Suprapubic skin (tissue), 4 donors: ENCODE measurements at places on chromosomes 11 and 22. TPM values are rescaled to one million over a fixed set of nuclear protein-coding genes. Genes with fewer than 3 reads are reported as not detected.

DNA sequence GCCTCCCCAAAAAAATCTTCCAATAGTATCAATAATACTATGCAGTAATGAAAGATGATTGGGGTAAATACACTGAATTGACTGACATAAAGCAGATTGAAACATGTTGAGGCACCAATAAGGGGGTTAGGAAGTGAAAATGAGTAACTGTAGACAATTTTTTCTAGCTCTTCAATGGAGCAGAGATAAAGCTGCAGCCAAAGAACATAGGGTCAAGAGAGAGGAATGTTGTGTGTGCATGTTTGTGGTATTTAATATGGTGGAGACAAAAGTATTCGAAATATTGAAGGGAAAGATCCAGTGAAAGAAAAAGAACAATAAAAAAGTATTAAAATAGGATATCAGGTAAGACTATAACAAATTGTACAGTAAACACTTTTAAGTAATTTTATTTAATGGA lies 450.0 kb upstream of the CCDC179 start:
- H3K4me3 ChIP-seq: no peak overlapping the region
- no peaks in the 10 kb centered on the region for H3K36me3 ChIP-seq
- no peaks in the 10 kb centered on the region for H3K4me1 ChIP-seq
- H3K27ac ChIP-seq: no peak overlapping the region
- no peaks in the 10 kb centered on the region for H3K27me3 ChIP-seq

DNA sequence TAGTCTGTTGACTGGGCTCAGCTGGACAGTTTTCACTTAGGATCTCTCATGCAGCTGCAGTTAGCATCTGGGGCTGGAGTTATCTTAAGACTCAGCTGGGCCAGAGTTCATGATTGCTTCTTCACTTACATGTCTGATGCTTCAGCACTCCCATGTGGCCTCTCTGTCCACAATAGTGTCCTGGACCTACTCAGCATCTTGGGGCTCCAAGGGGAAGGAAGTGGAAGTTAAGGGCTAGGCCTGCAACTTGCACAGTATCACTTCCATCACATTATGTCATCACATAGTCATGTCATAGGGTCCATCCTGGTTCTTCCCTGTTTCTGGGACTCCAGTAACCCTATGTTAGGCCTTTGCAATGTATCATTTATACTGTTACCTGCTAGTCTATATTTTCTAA lies 115.9 kb downstream of the C11orf65 start:
- no peaks in the 10 kb centered on the region for H3K4me1 ChIP-seq
- no peak for DNase-seq
- H3K27me3 ChIP-seq: no peaks in the 10 kb centered on the region
- no peak overlapping the region for H3K27ac ChIP-seq
- H3K4me3 ChIP-seq: no peak overlapping the region

The FAU gene
- 609 TPM for total RNA-seq

GRCh38 chr22:42635531-42635930 lies 4.9 kb downstream of the ATP5MGL start:
- H3K27me3 ChIP-seq: no peaks in the 10 kb centered on the region
- H3K27ac ChIP-seq: peak overlapping the region; percentile 89
- H3K4me3 ChIP-seq: no peak overlapping the region
- DNase-seq: peak; percentile 92
- H3K4me1 ChIP-seq: peaks cover 38% of the 10 kb centered on the region
- H3K36me3 ChIP-seq: peaks cover 55% of the 10 kb centered on the region

GRCh38 chr11:119415966-119416365 lies 7.0 kb downstream of the THY1 start:
- no peaks in the 10 kb centered on the region for H3K36me3 ChIP-seq
- DNase-seq: no peak
- peaks cover 10% of the 10 kb centered on the region for H3K27me3 ChIP-seq
- H3K4me1 ChIP-seq: peaks cover 18% of the 10 kb centered on the region
- no peak overlapping the region for H3K4me3 ChIP-seq
- no peak overlapping the region for H3K27ac ChIP-seq

The MS4A15 gene
- total RNA-seq: not detected

GRCh38 chr11:114799476-114799875 lies 121.1 kb downstream of the NXPE2 start:
- no peak for DNase-seq
- no peak overlapping the region for H3K4me3 ChIP-seq
- no peak overlapping the region for H3K27ac ChIP-seq
- no peaks in the 10 kb centered on the region for H3K4me1 ChIP-seq

The MFNG gene
- 5.7 TPM for total RNA-seq

The NAV2 gene
- total RNA-seq: 29.0 TPM

DNA sequence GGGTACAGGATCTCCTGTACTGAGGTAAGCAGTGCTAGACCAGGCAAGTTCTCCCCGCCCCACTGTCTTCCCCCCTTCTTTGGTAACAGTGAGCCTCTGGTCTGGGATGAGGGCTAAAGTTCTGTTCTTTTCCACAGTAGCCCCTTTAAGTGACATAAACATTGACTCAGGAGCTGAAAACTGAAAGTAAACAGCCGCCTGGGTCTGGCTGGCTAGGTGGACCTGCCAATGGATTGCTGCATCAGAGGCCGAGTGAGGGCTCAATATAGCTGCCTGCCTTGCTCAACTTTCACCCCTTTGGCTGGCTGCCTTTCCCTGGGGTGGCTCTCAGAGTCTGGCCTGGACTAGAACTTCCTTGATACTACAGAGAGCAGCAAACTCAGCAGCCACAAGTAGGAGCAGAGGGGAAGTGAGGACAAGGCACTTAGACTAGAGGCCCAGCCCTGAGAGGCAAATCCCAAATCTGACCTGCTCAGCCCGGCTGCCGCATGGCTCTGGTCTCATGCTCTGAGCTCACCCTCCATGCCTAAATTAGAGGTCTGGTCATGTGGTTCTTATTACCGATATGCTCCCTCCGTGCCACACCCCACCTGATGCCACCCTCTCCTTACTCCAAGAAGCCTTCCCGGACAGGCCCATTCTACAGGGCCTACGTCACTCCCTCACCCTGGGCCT lies 9.6 kb upstream of the UCP3 start:
- H3K36me3 ChIP-seq: peaks cover 10% of the 10 kb centered on the region
- DNase-seq: peak; percentile 93
- H3K4me1 ChIP-seq: peaks cover 34% of the 10 kb centered on the region
- H3K4me3 ChIP-seq: no peak overlapping the region

The KCNQ1 gene
- 0.89 TPM for total RNA-seq

GRCh38 chr22:24982301-24983056 lies 30.0 kb downstream of the KIAA1671 start:
- H3K27me3 ChIP-seq: no peaks in the 10 kb centered on the region
- H3K36me3 ChIP-seq: no peaks in the 10 kb centered on the region
- no peak for DNase-seq

DNA sequence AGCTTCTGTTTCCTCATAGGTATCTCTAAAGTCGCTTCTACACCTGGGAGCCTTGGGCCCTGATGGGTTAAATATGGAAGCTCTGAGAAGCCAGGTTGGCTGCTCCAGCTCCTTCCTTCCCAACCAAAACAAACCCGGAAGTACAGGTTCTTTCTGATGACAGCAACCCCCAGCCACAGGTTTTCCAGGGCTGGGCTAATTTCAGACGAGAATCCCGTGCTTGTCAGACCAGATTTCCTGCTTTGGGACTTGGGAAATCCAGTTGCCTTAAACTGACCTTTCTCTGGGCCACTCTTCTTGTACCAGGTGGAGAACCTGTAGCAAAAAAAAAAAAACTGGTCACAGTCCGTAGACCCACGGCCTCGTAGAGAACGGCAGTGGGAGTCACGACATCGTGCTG lies 51.9 kb downstream of the RBX1 start:
- H3K4me3 ChIP-seq: no peak overlapping the region
- H3K4me1 ChIP-seq: no peaks in the 10 kb centered on the region
- no peak overlapping the region for H3K27ac ChIP-seq
- H3K27me3 ChIP-seq: no peaks in the 10 kb centered on the region

GRCh38 chr11:96162816-96163499 lies 180.0 kb downstream of the MAML2 start:
- H3K27ac ChIP-seq: peak overlapping the region; percentile 65
- no peaks in the 10 kb centered on the region for H3K36me3 ChIP-seq
- peaks cover 52% of the 10 kb centered on the region for H3K4me1 ChIP-seq
- H3K4me3 ChIP-seq: no peak overlapping the region
- DNase-seq: no peak

The DDIAS gene
- total RNA-seq: 3.0 TPM

- no peaks in the 10 kb centered on the region for H3K27me3 ChIP-seq
- H3K27ac ChIP-seq: no peak overlapping the region
- H3K36me3 ChIP-seq: peaks cover 68% of the 10 kb centered on the region
- H3K4me1 ChIP-seq: peaks cover 5% of the 10 kb centered on the region
- H3K4me3 ChIP-seq: no peak overlapping the region
These were observed 17.3 kb downstream of the RPUSD4 start for GRCh38 chr11:126194121-126194543.

GRCh38 chr11:76978239-76978638 lies 56.0 kb upstream of the B3GNT6 start:
- DNase-seq: no peak
- no peaks in the 10 kb centered on the region for H3K4me1 ChIP-seq
- H3K36me3 ChIP-seq: peaks cover 18% of the 10 kb centered on the region
- H3K27me3 ChIP-seq: no peaks in the 10 kb centered on the region
- no peak overlapping the region for H3K4me3 ChIP-seq

The APOL4 gene
- total RNA-seq: 7.3 TPM
